Effector memory CD4-positive, alpha-beta T cell (primary cell): ENCODE measurements at places on chromosomes 6 and 20.
A peak's percentile ranks its signal among the peaks of the same experiment; 100 is the strongest.

DNA sequence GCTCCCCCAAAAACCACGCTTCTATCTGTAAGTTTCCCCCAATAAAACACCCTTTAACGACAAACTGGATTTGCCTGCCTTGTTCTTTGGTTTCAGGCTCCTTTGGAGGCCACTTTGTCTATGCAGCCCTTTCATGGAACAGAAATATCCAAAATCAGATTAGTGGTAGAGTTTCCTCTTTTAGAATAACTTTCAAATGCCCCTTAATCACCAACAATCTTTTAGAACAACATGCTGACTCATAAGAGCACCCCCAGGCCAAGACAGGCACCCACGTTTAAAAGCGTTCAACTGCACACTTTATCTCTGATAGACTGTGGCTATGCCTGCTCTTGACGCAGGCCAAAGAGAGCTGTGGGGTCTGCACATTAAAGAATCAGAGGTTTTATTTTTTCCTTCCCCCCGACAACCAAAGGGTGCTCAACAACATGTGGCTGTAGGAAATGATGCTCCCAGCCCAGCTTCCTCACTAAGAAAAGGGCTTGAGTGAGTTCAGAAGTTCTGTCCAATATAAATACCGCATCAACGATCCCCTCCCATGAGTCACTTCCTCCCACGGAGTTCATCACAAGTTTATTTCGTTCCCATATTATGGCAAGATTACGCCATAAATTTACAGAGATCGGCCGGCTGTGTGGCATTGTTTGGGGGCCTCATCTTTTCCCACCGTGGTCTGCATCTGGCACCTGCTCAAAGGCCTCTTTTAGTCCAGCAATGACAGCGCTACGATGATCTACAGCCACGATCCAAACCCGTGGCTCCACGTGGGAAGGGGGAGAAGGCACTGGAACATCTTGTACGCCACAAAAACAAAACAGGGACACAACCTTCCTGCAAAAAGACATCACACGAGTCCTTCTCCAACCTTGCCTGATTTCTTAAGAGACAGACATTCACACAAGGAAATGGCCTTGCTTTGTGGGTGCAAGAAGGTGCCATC lies 88.8 kb upstream of the NFATC2 start:
- H3K27me3 ChIP-seq = no peaks in the 10 kb centered on the region
- H3K36me3 ChIP-seq = no peaks in the 10 kb centered on the region

GRCh38 chr6:88062376-88062775 lies 14.7 kb downstream of the SPACA1 start:
- no peak overlapping the region for H3K4me3 ChIP-seq
- H3K27ac ChIP-seq = no peak overlapping the region
- H3K4me1 ChIP-seq = no peaks in the 10 kb centered on the region
- no peak for DNase-seq
- peaks cover 2% of the 10 kb centered on the region for H3K27me3 ChIP-seq

DNA sequence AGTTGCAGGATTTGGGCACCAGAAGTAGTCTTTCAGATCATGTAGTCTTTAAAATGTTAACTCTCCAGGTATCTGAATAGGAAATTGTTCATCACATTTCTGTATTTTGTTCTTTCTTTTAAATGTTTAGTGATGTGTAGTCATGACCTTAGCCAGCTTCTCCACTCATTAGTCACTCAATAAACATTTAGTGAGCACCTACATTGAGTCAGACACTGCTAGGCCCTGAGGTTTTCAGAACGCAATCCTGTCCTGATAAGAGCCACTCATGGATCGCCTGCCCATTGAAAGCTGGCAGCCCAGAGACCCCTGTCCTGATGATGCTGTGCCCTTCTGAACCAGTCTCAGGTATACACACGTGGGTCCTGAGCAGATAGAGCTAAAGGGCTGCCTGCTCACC lies 163.4 kb upstream of the HEY2 start:
- no peaks in the 10 kb centered on the region for H3K27me3 ChIP-seq
- no peak overlapping the region for H3K27ac ChIP-seq
- DNase-seq = no peak
- no peaks in the 10 kb centered on the region for H3K4me1 ChIP-seq

DNA sequence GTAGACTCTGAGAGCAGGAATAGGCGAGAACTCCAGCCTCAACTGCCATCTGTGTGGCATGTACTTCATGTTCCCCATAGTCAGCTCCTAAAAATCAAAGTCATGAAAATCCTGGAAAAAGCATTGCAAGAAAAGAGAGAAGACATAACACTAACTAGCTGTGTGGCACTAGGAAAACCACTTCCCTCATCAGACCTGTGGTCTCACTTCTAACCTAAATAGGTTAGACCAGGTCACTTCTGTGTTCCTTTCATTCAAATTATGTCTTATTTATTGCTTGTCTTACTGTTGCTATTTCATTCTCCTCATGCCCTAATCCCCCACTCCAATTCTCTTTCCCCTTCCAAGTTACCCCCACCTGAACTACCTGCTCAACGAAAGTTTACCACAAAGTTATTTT lies 70.2 kb downstream of the TNFRSF21 start:
- no peak overlapping the region for H3K27ac ChIP-seq
- H3K27me3 ChIP-seq = no peaks in the 10 kb centered on the region
- DNase-seq = no peak
- H3K4me1 ChIP-seq = no peaks in the 10 kb centered on the region
- H3K36me3 ChIP-seq = no peaks in the 10 kb centered on the region

DNA sequence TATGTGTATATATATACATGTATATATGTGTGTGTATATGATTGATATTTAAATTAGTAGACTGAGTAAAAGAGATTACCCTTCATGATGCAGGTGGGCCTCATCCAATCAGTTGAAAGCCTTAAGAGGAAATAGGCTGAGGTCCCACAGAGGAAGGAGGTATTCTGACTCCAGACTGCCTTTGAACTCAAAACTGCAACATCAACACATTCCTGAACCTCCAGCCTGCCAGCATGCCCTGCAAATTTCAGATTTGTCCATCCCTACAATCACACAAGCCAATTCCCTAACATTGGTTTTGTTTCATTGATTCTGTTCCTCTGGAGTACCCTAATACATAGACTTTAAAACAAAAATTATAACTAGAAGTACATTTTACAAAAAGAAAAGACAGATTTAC lies 22.9 kb downstream of the SPINT4 start:
- H3K27me3 ChIP-seq = no peaks in the 10 kb centered on the region
- DNase-seq = no peak
- H3K4me1 ChIP-seq = no peaks in the 10 kb centered on the region
- H3K27ac ChIP-seq = no peak overlapping the region
- H3K4me3 ChIP-seq = no peak overlapping the region

DNA sequence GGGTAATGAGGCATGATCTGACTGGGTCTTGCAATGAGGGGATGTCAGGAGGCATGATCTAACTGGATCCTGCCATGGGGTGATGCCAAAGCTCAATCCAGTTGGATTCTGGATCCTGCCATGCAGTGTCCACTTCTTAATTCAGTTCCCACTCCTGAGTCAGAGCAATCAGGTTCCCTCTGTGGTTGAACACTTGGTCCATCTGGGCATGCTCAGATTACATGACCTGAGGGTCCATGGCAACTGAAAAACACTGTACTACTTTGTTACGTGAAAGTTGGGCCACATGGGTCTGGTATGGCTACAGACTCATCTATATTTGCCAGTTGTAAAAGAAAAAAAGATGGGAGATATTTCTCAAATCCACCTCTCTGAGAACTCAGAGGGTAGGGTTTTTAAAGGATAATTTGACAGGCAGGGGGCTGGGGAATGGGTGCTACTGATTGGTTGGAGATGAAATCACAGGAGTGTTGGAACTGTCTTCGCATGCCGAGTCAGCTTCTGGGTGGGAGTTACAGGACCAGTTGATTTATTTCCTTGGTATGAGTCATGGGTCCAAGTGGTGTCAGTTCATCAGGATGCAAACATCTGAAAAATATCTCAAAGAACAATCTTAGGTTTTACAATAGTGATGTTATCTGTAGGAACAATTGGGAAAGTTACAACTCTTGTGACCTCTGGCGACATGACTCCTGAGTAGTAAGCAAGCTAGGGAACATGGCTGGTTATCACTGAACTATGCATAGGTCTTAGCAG lies 21.6 kb downstream of the C6orf163 start:
- H3K27ac ChIP-seq = no peak overlapping the region
- no peak overlapping the region for H3K4me3 ChIP-seq
- H3K36me3 ChIP-seq = no peaks in the 10 kb centered on the region
- no peaks in the 10 kb centered on the region for H3K27me3 ChIP-seq

- H3K27me3 ChIP-seq = no peaks in the 10 kb centered on the region
- no peak overlapping the region for H3K4me3 ChIP-seq
- no peak overlapping the region for H3K27ac ChIP-seq
- peaks cover 11% of the 10 kb centered on the region for H3K4me1 ChIP-seq
- no peak for DNase-seq
Measured at GRCh38 chr20:31694842-31695593, 27.6 kb downstream of the BCL2L1 start.

DNA sequence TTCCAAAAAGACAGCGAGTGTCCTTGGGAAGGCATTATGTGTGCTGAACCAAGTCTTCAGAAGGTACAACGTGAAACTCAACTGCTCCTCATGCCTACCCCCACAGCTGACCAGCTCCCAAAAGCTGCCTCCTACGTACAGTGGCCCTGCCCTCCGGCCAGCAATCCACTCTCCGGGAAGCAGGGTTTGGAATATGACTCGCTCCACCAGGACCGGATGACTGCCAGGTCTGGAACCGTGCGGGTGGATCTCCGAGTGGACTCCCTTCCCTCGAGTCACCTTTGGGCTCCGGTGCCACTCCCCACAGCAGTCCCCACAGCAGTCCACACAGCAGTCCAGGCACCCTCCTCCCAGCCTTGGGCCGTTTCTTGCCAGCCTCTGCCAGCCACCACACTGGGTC lies 4.3 kb downstream of the ZBTB46 start:
- no peak overlapping the region for H3K27ac ChIP-seq
- H3K36me3 ChIP-seq = no peaks in the 10 kb centered on the region
- no peak for DNase-seq
- peaks cover 10% of the 10 kb centered on the region for H3K4me1 ChIP-seq
- H3K27me3 ChIP-seq = peaks cover 36% of the 10 kb centered on the region

GRCh38 chr20:33431797-33432381 lies 11.7 kb downstream of the SNTA1 start:
- no peak overlapping the region for H3K27ac ChIP-seq
- no peaks in the 10 kb centered on the region for H3K27me3 ChIP-seq
- no peaks in the 10 kb centered on the region for H3K36me3 ChIP-seq
- no peak for DNase-seq

- no peaks in the 10 kb centered on the region for H3K4me1 ChIP-seq
- H3K4me3 ChIP-seq = no peak overlapping the region
- H3K36me3 ChIP-seq = no peaks in the 10 kb centered on the region
- H3K27ac ChIP-seq = no peak overlapping the region
- no peaks in the 10 kb centered on the region for H3K27me3 ChIP-seq
Measured at GRCh38 chr6:129500958-129501739, 208.8 kb downstream of the ARHGAP18 start.

DNA sequence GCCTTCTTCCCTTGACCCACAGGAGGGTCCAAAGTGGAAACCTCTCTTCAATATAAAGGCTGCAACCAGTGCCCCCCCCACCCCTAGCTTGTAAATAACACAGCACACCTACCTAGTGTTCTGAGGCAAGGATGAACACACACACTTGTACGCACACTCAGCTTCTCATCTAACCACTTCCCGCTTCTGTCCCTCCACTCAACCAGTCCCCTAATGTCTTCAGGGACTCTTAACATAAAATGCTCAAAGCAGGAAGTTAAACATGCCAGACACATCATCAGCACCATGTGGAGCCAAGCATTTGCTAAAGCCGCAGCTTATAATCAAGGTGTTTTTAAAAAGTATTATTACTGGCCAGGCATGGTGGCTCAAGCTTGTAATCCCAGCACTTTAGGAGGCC lies 35.3 kb downstream of the FOXQ1 start:
- no peaks in the 10 kb centered on the region for H3K4me1 ChIP-seq
- no peak overlapping the region for H3K4me3 ChIP-seq
- H3K27ac ChIP-seq = no peak overlapping the region
- DNase-seq = no peak
- H3K36me3 ChIP-seq = no peaks in the 10 kb centered on the region
- H3K27me3 ChIP-seq = peaks cover 8% of the 10 kb centered on the region

DNA sequence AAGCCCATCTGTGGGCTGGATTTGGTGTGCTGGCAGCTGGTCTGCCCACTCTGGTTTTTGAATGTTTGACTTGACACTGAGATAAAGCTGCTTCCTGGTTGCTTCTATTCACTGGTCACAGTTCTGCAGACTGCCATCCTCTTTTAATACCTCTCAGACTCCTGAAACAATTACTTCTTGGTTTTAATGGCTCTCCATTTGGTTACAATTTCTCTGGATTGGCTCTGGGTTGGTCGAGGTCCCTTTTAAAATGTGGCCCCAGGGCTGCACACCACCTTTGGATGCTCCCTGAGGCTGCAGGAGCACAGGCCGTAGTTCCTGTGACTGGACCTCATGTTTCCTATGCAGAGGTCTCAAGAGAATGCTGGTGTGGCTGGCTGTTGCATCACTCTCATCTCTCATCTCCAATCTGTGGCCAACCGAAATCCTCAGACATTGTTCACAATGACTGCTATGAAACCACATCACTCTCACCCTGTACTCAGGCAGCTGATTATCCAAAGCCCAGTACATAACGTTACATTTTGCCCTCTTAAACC lies 98.5 kb downstream of the INSM1 start:
- no peaks in the 10 kb centered on the region for H3K36me3 ChIP-seq
- no peak for DNase-seq
- no peak overlapping the region for H3K27ac ChIP-seq
- no peaks in the 10 kb centered on the region for H3K27me3 ChIP-seq
- no peaks in the 10 kb centered on the region for H3K4me1 ChIP-seq
- H3K4me3 ChIP-seq = no peak overlapping the region

DNA sequence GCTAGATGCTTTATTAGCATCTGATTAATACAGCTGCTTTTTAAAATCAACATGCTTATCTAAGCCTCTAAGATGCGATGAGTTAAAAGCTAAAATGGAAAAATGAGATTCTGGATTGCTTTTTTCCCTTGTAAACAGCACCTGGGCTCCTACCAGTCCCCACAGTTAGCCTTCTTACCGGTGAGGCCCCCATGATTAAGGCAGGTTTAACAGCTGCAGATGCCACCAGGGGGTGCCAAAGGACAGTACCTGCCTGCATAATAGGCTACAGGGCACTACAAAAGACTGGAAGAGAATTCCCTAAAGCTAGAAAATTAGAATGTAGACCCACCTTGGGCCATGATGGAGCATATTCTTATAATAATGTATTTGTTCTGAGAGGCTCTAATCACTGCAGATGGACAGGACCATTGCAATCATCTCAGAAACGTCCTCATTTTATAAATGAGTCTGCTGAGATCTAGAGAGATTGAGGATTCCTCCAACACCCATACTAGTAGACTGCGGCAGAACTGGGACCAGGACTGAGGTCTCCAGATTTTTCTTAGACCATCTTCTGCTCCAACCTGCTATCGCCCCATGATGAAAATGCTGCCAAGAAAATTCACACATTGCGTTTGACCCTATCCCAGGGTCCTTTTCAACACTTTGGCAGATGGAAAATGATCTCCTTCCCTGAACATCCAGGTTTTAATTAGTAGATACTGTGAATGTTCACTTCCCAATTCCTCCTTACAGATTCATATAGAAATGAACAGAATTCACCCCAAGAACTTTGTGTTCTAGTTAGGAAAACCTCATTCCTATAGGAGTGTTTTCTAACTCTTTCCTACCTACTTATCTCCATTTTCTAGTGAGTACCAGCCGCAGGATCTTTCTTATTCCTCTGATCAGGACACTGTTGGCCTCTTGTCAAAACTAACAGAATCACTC lies 148.8 kb downstream of the RPS12 start:
- no peaks in the 10 kb centered on the region for H3K4me1 ChIP-seq
- H3K4me3 ChIP-seq = no peak overlapping the region
- H3K27ac ChIP-seq = no peak overlapping the region
- H3K27me3 ChIP-seq = no peaks in the 10 kb centered on the region
- DNase-seq = peak; percentile 4
- no peaks in the 10 kb centered on the region for H3K36me3 ChIP-seq

- no peak overlapping the region for H3K4me3 ChIP-seq
- no peaks in the 10 kb centered on the region for H3K27me3 ChIP-seq
- H3K27ac ChIP-seq = no peak overlapping the region
- no peak for DNase-seq
Measured at GRCh38 chr20:10618611-10619245, 55.1 kb downstream of the JAG1 start.
